ENCODE measurements at places on chromosomes 12 and 14.

DNA sequence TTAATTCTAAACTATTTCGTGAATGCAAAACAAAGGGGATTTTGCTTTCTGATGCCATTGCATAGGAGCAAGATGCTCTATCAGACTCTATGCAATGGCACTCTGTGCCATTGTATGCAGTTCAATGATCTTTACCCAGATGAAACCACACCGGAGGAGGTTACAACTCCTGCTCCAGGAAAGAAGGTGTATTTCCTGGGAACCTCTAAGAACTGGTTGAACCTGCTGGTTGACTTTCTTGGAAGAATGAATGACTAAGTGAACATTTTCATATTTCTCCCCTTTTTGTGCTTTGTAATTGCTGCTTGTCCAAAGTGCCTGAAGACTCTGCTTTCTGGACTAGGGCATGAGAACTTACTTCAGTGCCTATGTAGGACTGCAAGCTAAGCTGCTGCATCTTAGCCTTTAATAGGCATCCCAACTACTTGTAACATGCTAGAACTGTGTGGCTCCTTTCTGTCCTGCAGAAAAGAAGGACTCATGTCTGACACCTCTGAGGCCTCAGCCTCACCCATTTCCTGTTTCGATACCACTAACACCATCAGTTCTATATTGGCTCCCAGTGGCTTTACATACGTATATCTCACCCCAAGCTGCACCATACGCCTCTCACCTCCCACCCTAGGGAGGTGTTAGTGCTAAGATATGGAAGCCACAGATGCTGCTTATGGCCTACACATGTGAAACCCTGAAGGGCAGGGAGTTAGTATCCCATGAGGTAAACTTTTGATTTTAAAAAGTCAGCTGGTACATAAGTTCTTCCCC, 193.5 kb upstream of the CNOT2 start:
- no peak for DNase-seq

DNA sequence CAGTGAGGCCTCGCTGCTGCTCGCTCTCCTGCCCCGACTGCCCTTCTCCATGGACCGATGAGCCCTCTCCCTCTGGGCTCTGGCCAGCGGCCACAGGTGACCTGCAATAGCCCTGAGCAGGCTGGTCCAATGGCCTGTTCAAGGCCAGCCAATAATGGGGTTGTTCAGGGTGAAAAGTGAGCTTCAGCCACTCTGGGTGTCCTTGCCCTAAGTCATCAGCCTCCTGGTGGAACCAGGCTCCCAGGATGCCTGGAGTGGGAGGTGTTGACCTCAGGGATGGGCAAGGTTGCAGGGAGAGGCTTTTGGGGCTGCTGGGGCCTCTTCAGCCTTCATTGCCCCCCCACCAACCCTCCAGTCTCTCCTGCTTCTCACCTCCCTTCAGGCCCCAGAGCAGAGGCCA, 79.7 kb downstream of the RFLNA start:
- no peak for DNase-seq

DNA sequence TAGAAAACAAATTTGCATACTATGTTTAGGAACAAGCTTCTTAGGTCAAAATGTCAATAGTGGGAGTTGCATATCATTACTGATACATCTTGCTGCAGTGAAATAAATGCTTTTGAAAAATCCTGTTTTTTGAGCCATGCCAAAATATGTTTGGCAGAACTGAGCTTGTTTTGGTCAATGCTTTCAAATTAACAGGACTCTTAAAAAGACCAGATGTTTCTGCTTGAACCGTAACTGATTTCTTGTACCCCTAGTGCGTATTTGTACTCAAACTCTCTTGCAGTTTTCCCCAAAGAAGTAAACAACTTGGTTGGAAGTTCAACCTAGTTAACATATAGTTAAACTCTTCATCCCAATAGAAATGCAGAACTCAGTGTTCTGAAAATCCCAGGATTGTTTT, 3.4 kb downstream of the TRHDE start:
- no peak for DNase-seq

- no peak for DNase-seq
Measured at GRCh38 chr12:70837026-70837425, 83.5 kb downstream of the PTPRR start.

DNA sequence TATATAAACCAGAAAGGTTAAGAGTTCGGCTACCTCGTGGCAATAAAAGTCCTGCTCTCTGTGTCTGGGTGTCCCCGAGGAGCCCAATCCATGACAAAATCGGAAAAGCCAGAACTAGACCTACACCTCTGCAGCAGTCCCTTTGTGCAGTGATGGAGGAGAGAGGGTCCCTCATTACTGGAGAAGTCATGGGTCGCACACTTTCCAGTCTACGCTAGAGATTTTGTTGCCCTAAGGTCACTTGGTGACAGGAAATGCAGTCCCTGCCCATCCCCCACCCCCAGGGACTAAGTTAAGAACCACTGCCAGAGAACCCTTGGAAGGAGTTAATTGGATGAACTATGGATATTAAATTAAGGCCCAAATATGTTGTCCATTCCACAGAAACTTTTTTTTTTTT, 104.4 kb upstream of the ATF7IP start:
- DNase-seq: no peak

- no peak for DNase-seq
Measured at GRCh38 chr12:47715877-47716548, 9.3 kb downstream of the ENDOU start.

DNA sequence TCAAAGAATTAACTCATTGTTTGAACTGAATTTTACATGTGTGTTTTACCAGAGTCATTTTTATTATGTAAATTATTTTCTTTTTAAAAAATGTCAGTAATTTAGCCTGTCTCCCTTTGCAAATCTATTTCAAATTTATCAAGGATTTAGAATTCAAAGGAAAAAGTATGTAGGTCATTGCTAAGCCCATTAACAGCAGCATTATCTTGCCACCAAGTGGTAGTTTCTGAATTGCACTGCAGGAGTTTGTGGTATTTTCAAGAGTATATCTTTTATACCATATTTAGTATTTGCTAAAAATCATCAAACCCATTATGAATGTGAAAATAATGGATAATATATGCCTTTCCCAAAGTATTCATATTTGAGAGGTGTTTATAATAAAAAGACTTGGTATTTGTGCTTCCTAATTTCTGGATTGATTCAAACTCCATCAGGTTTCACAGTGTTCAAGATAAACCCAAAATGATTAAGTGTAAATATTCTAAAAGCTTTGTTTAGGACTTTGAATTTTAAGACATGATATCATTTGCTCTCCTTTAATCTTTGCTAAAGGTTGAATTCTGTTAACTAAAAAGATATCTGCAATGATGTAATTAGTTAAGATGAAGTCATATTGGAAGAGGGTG, 711.4 kb downstream of the FSCB start:
- no peak for DNase-seq

GRCh38 chr12:96501133-96501761, 11.9 kb downstream of the CFAP54 start:
- DNase-seq: no peak

- DNase-seq: no peak
Measured at GRCh38 chr14:100578552-100578951, 8.7 kb downstream of the BEGAIN start.

DNA sequence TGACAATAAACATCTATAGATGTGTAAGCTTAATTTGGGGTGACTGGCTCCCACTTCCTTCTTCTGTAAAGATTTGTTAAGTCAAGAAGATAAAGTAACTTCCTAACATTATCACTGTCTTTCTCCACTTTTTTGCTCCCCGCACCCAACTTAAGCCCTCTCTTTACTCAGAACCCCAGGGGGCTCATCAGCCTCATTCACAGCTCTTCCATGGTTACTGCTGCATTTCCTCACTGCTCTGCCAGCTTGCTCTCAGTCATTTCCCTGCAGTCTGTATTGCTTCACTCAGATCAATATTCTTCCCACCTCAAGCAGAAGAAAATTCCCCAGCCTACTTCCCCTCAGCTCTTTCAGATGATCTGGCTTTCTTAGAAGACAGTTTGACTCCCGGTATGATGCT, 102.0 kb downstream of the PIK3C2G start:
- DNase-seq: no peak

DNA sequence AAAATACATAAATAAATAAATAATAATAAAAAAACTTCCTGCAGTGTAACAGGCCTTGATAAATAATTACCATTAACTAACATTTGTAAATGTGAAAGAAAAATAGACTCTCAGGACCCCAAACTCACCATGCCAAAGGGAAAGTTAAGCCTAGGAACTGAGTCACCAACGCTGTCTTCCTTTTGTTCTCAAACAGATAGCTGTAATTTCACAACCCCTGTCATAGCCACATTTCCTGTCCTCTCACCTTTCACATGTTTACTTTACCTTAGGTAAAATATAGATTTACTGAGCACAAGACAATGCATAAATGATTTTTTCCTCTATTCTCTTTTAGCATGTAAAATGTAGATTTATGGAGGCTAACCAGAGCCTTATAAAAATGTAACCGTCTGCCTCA, 35.9 kb upstream of the CHST11 start:
- no peak for DNase-seq

DNA sequence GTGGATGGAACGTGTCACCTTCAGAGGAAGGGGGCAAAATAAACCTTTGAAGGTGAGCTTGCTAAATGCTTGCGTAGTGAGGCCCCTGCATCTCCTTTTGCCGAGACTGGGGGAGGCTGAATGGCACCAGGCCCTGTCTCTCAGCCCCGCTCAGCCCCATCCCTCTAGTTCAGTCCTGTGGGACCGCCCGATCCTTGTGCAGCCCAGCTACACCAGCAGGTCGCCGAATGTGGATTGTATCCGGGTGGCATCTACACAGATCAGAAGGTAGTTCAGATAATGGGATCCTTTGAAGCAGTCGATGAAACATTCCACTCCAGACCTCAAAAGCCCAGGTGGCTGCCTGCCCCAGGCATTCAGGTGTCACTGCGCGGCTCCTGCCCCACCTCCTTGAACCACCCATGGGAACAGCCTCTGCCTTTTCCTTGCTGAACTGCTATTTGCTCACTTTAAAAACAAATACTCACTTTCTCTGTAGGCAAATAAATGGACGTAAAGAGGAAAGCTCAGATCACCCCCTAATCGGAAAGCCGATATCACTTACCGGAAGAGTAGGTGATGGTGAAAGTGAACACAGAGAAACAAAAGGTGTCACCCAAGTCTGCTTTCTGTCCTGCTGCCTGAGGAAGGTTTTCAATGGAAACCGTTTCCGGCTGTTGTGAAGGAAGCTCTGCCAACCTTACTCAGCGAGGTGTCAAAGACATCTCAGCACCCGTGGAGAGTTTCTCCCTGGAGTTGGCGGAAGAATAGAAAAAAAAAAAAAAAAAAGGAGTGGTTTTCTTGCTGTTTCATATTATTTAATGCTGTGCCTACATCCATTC, 100.3 kb upstream of the NCOR2 start:
- no peak for DNase-seq

GRCh38 chr12:95259368-95259767, 41.8 kb downstream of the VEZT start:
- DNase-seq: no peak

All from T-helper 17 cell (primary cell).